HFF-Myc (cell line): ENCODE measurements at places on chromosomes 13 and 19.
A peak's percentile ranks its signal among the peaks of the same experiment; 100 is the strongest.

DNA sequence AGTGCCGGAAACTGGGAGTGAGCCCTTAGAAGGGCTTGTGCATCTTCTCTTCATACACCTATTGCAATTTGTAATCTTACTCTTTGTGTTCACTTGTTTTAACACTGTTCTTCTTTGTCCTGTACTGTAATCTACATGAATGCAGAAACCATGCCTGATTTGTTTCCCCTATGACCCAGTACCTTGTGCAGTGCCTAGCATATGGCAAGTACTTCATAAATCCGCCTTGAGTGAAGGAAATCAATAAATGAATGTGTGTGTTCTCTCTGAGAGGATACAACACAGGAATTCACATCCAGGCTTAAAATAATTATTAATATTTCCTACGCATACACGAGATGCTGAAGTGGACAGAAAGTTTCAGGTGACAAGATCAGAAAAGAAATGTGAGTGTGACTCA lies 172.6 kb downstream of the GPC6 start:
- DNase-seq: no peak

GRCh38 chr19:1213391-1214286 lies 8.1 kb downstream of the STK11 start:
- DNase-seq: peak; percentile 79

DNA sequence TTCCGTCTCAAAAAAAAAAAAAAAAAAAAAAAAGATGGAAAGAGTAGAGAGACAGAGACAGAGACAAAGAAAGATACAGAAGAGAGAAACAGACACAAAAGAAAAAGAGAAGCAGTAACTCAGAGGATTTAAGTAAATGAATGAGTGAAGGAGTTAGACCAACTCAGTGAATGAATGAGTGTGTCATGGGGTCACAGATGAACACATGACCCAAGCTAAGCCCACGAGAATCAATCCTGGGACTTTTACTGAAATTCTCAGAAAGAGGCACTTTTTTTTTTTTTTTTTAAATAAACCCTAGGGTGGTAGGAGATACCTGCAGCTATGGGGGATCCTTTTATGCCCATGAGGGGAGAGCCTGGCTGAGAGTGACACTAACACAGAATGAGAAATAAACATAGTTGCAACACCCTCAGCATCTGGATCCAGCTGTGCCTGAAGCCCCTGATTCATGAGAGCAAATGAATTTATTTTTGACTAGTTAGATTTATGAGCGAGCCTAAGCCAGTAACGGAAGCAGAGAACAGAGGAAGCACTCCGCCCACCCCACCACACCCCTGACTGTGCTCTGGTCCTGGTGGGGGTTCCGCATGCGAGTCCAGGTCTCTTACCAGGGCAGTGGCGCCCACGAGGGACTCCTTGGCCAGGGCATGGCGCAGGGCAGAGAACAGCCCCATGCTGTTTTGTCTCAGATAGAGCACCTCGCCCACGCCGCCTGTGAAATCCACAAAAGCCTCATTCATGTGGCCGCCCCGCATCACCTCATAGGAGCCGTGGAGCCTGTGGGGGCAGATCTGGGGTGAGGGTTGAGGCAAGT lies 4.6 kb downstream of the CAPN12 start:
- DNase-seq: no peak

GRCh38 chr13:49936968-49937273 lies 781 bp upstream of the SPRYD7 start:
- DNase-seq: no peak

GRCh38 chr19:12261554-12261953 lies 33.1 kb downstream of the ZNF44 start:
- DNase-seq: no peak

DNA sequence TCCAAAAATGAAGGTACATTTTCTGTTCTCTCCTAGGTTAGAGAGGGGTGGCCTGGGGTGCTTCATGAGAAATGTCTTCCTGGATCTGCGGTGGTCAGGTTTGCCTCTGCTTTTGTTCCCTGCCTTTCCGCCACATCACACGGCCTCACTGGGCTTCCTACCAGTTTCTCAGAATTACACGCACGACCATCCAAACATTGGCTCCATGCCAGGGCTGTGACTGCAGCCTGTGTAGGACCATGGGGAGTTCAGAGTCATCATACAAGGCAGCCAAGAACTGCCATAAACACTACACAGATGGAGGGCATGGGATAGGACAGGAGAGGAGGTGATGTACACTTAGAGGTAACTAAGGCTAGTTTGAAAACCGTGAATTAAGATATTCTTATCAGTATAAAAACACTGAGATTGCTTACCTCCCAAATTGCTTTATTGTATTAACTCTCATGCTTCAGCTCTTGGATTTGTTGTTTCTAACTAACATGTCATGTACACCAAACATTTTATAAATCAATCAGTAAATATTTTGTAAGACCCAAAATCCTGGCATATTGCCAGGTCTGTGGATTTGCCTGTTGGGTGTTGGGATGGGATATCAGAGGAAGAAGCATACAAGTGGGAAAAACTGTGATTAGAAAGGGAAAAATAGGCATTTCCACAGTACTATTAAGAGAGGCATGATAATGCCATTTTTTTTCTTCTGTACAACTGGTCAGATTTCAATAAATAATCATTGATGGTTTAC lies 45.2 kb downstream of the CDADC1 start:
- no peak for DNase-seq

DNA sequence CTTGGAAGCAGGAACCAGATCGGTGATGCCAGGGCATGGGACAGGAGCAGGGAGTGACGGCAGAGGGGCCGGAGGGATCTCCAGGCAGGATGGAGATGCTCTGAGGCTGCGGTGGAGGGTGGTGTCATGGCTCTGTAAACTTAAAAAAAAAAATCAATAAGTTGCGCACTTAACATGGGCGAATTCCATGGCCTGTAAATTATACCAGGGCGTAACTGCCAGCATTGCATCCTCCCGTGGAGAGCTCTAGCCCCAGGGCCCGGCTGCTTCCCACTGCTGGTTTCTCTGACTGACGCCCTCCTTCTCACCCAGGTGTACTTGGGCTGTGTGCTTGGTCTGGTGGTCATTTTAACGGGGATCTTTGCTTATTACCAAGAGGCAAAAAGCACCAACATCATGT lies 8.7 kb downstream of the ATP12A start:
- DNase-seq: no peak

DNA sequence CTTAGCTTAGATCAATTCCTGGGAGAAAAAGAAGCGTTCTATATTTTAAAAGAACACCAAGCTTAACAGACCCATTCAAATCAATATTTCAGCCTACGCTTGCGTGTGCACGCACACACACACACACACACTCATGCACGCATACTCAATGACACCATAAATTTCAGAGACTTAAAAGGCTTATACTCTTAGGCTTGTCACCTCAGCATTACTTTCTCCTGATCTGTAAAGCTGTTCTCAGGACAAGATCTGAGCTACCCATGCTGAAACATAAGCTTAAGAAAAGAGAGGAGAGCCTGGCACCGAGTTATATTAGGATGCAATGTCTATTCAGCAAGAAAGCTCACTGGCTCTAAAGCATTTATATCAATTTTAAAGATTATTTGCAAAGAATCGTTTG lies 368.5 kb downstream of the FGF14 start:
- DNase-seq: no peak

DNA sequence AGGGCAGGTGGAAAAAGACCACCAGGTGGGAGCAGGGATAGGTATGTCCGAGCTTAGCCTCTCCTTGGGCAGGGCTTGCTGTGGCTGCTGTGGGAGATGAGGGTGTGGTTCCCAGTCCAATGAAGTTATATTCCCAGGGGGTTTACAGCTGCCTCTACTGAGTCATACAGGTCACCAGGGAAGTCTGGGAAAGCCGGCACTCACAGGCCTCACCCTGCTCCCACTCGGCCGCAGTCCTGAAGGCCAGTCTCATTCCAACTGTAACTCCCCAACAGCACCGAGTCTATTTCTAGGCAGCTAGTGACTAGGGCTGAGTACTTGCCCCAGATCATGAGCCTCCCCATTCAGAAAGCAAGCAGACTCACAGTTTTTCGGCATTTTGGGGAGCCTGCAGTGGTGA lies 77.1 kb downstream of the FNDC3A start:
- no peak for DNase-seq

DNA sequence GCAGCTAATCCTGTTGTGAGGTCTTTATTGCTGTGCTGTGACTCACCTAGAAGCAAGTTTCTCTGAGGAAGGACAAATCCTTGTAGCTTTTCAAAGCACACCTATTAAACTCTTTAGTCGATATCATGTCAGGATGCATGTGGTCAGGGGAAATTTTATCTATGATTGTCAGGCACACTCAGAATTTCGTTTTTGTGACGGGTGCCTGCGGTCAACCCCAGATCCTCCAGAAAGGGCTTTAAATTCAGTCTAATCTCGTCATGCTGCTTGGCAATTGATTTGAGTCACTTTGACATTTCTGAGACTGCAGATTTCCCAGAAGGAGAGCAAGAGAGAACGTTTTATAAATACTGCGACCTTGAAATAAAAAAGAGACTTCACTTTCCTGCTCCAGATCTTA lies 316.9 kb downstream of the FGF9 start:
- DNase-seq: no peak

- no peak for DNase-seq
These were observed at the start of gene NCCRP1 for GRCh38 chr19:39196860-39197562. TSS of gene NCCRP1 (plus strand) at chr19:39196964. CDS start at chr19:39196983, 19 bp downstream.

- peak; percentile 46 for DNase-seq
These were observed at the start of gene PTGIR for GRCh38 chr19:46624958-46625661. TSS of gene PTGIR (minus strand) at chr19:46625089. CDS start at chr19:46624225, 864 bp downstream.

GRCh38 chr13:114119196-114119595 lies 13.2 kb downstream of the RASA3 start:
- DNase-seq: peak; percentile 88

GRCh38 chr19:281992-282391 lies 9.2 kb downstream of the PLPP2 start:
- no peak for DNase-seq

DNA sequence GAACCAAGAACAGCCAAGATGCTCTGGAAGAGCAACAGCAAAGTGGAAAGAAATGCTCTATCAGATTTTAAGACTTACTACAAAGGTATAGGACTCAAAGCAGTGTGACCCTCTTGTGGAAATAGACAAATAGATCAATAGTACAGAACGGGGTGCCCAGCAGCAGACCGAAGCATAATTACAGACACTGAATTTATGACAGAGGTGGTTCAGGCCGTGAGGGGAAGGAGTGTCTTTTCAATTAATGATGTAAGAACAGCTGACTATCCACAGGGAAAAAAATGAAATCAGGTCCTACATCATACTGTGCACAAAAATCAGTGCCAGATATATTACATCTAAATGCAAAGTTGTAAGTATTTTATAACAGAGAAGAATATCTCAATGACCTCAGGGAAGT lies 95.6 kb downstream of the KATNAL1 start:
- DNase-seq: no peak

DNA sequence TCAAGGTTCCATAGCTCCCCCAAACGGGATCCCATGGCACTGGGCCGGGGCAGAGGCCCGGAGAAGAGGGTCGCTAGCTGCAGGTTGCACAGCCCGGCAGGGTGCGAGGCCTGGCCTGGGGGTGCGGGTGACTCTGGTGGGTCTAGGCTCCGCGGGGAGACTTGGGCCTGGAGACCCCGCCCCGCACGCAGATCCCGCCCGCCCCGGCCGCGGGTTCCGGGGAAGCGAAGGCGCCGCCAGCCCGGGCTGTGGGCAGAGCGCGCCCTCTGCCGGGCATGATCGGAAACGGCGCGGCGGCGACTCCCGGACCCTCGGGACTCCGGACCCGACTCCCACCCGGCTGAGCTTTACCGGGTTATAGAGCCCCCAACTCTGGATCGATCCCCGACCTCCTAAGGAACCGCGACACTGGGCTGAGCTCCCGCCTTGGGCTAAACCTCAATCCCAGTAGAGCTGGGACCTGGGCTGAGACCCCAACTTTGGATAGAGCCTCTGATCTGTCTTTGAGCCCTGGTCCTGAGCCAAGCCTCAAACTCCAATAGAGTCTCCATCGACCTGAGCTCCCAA lies 3.1 kb upstream of the TNFAIP8L1 start:
- DNase-seq: no peak

DNA sequence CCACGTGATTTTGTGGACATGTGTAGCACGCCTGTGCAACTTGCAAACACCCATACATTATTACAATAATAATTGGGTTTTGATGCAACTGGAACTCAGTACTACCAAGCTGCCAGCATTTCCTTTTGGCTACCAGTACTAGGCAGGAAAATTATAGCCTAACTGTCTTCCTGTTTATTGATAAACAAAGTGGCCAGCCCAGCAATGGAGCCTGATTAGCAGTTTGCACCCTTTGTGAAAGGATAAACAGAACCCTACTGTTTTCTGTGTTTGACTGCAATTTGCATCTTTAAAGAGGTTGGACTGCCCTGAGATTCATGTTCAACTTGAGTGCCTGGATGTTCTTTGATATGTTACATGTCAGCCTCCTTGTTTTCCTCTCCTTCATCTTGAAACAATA lies 173.9 kb downstream of the ZIC5 start:
- DNase-seq: no peak

DNA sequence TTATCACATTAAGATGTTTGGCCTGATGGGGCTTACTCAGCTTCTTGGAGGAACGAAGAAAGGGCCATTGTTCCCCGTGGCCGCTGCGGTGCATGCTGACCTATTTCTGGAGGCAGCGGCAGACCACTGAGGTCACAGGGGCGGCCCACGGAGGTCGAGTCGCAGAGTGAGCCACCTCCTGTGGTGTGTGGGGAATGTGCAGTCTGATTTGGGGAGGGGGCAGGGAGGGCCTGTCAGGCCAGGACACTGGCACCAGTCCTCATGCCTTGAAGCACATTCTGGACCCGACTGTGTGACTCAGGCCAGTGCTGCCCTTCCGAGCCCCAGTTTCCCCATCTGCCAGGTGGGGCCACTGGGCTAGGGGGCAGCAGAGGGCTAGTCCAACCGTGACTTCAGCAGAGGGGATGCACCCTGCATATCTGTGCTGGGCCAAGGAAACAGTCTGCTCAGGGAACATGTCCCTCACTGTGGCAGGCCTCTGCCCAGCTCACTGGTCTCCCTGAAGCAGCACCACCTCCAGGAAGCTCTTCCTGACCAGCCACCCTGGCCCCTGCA lies 6.3 kb downstream of the SLC7A10 start:
- no peak for DNase-seq

GRCh38 chr13:77918391-77919245 lies at the start of gene EDNRB:
TSS of gene EDNRB (minus strand) at chr13:77918831. CDS start at chr13:77918573, 258 bp downstream.
- no peak for DNase-seq

GRCh38 chr19:51415187-51415586 lies 2.3 kb downstream of the SIGLEC10 start:
- DNase-seq: no peak

GRCh38 chr13:100513987-100514670 lies 74.5 kb downstream of the GGACT start:
- no peak for DNase-seq

DNA sequence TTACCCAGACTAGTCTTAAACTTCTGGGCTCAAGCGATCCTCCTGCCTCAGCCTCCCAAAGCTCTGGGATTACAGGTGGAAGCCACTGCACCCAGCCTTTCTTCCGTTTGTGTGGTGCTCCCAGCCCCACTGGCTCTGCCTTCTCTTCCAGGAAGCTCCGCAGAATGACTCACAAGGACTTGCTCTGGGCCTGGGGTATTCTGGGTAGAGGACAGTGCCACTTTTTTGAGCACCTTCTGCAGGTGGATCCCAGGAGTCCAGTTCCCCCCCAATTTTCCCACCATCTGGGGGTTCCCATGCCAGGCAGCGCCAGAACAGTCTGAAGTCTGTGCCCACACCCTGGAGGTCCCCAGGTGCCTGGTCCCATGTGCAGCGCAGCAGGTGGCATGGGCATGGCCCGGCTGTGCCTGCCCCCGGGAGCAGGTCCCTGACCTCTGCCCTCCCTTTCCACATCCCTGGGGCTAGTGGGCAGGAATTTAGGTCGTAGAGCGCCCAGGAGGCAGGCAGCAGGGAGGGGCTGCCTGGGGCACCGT lies 1.6 kb downstream of the REEP6 start:
- DNase-seq: no peak

GRCh38 chr13:74074723-74075122 lies 59.5 kb downstream of the KLF12 start:
- DNase-seq: no peak

GRCh38 chr19:34972163-34972705 lies 8.2 kb upstream of the ZNF792 start:
- DNase-seq: no peak
